Endothelial cell of umbilical vein (primary cell): ENCODE measurements at places on chromosomes 7 and 10. TPM values are rescaled to one million over a fixed set of nuclear protein-coding genes. Genes with fewer than 3 reads are reported as not detected.

DNA sequence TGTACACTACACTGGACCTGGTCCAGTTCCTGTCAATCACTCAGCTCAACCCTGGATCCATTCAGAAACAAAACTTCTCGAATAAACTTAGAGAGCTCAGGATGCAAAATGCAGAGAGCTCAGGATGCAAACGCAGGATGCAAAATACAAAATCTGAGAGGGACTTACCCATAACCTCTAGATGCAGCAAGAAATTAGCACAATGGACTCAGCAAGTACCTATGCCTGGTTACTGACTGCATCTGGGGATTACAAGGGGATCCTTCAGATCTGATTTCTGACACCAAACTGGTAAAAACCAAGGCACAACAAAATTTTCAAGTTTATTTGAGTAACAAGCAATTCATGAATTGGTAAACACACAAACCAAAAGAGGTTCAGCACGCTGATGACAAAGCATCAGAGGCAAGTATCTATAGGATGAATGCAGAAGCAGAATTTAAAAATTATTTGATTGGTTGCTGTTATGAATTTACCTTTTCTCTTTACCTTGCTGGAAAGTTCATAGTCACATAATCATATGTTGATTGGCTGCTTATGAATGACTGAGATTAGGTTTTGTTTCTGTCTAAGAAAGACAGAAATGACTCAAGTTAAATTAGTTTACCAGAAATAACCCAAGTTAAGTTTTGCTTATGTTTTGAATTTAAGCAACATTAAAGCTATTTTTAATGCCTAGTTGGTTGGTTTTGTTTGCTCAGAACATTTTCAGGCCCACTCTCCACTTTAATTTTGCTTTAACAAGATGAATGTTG lies 11.4 kb downstream of the GIMAP6 start:
- no peak for DNase-seq
- H3K4me3 ChIP-seq = no peak overlapping the region
- H3K36me3 ChIP-seq = no peaks in the 10 kb centered on the region
- H3K27ac ChIP-seq = no peak overlapping the region

- no peak for DNase-seq
- H3K4me1 ChIP-seq = no peaks in the 10 kb centered on the region
- H3K4me3 ChIP-seq = no peak overlapping the region
- H3K27me3 ChIP-seq = no peaks in the 10 kb centered on the region
These were observed 90.1 kb upstream of the ATP6V0A4 start for GRCh38 chr7:138887872-138888656.

Gene NANOS1
- polyA plus RNA-seq = 0.29 and 0.30 TPM in 2 replicates

GRCh38 chr7:143892527-143893300 lies 9.3 kb downstream of the TCAF1 start:
- no peak overlapping the region for H3K27ac ChIP-seq
- no peak overlapping the region for H3K4me3 ChIP-seq
- no peaks in the 10 kb centered on the region for H3K27me3 ChIP-seq

- H3K4me3 ChIP-seq = no peak overlapping the region
- DNase-seq = no peak
- H3K4me1 ChIP-seq = no peaks in the 10 kb centered on the region
These were observed 26.8 kb downstream of the GOLGA7B start for GRCh38 chr10:97876402-97876801.

DNA sequence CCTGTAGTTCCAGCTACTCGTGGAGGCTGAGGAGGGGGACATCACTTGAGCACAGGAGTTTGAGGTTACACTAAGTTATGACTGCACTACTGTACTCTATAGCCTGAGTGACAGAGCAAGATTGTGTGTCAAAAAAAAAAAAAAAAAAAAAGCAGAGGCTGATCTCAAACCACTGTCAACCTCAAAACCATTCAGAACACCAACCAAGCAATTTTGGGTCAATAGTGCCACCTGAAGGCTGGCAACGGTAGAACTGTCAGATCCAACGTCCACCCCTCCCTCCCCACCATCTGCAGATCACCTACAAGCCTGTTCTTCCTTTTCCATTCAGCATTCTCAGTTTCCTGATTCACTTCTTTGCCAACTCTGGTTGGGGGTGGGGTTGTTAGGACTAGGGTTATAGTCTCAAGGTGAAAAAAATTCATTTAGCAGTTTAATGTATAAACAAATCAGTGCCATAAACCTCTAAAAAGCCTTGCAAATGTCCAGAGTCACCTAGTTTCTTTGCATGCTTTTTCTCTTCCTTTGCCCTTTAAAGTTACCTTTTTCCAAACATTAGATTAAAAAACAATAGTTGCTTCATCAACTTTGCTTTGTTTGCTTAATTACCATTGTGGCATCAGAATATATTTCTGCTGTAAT lies 2.6 kb downstream of the MRPS33 start:
- H3K27me3 ChIP-seq = peaks cover 2% of the 10 kb centered on the region
- no peaks in the 10 kb centered on the region for H3K36me3 ChIP-seq
- DNase-seq = peak; percentile 73
- peaks cover 6% of the 10 kb centered on the region for H3K4me1 ChIP-seq

- no peaks in the 10 kb centered on the region for H3K27me3 ChIP-seq
- no peak for DNase-seq
- no peak overlapping the region for H3K27ac ChIP-seq
- peaks cover 21% of the 10 kb centered on the region for H3K4me1 ChIP-seq
- H3K4me3 ChIP-seq = no peak overlapping the region
These were observed 10.6 kb downstream of the VOPP1 start for GRCh38 chr7:55561690-55562089.

- peaks cover 7% of the 10 kb centered on the region for H3K27me3 ChIP-seq
- H3K4me1 ChIP-seq = no peaks in the 10 kb centered on the region
- no peak overlapping the region for H3K27ac ChIP-seq
- DNase-seq = no peak
These were observed 7.1 kb downstream of the ATOH7 start for GRCh38 chr10:68224810-68225209.

DNA sequence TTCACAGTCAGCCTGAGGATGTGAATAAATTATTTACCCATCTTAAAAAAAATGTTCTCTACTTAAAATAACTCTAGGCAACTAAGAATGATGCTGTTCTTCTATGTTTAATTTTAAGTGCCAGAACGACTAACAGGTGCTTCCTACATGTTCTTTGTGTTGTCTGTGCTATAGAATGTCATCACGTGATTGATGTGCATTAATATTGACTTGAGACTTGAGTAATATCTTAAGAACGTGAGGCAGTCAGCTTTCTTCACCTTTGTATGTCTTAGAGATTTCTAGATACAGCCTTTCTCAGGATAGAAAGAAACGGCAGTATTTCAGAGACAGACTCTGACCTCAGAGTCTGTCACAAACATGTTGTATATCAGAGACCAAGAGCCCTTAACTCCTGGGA lies 274.6 kb downstream of the KCND2 start:
- H3K27me3 ChIP-seq = peaks cover 1% of the 10 kb centered on the region
- no peaks in the 10 kb centered on the region for H3K4me1 ChIP-seq
- no peak overlapping the region for H3K4me3 ChIP-seq
- no peak overlapping the region for H3K27ac ChIP-seq

DNA sequence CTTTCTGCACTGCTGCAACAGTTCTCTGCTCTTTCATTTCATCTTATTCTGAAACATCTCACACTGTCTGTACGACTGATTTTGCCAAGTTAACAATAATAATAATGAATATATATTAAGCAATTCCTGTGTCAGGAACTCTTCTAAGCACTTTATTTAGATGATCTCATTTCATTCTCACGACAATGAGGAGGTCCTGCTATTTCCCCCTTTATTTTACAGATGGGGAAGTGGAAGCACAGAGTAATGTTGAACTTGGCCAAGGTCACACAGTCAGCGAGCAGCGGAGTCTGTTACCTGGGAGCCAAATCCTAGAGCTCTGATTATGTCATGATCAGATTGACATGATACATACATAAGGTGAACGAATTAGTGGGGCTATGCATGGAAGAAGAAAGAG lies 5.8 kb downstream of the MRC1 start:
- no peak overlapping the region for H3K27ac ChIP-seq
- H3K36me3 ChIP-seq = no peaks in the 10 kb centered on the region
- no peak overlapping the region for H3K4me3 ChIP-seq
- H3K27me3 ChIP-seq = no peaks in the 10 kb centered on the region
- DNase-seq = no peak

DNA sequence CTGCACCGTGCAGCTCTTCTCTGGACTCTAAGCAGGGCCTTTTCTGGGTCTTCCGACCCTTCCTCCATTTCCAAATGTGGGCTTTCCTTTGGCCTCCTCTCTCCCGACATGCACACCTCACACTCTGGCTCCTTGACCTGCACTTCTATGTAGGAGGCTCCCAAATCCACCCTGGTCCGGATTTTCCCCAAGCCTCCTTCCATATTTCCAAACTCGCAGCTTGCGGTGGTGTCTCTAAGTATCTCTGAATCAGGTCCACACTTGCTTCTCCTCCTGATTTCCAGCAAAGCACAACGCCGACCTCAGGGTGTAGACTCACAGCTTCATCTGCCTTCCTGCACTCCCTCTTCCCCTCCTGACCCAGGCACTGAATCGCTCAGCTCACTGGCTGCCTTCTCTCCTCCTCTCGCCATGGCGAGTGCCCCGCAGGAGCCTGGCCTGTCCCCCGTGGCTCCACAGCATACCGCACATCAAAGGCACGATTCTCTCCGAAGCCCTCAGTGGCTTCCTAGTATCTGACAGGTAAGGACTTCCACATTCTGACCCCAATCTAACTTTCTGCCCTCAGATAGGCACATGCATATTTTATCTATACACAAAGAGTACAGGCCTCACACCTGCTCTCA lies 27.8 kb downstream of the DIP2C start:
- H3K4me3 ChIP-seq = no peak overlapping the region
- H3K27me3 ChIP-seq = no peaks in the 10 kb centered on the region
- H3K36me3 ChIP-seq = no peaks in the 10 kb centered on the region
- DNase-seq = no peak
- H3K4me1 ChIP-seq = peaks cover 10% of the 10 kb centered on the region
- H3K27ac ChIP-seq = no peak overlapping the region

Gene GARIN1A
- polyA plus RNA-seq = 0.53 and 0.65 TPM in 2 replicates

Gene FGFR2
- 0.06 TPM in 1 of 2 replicates, not detected in the other for polyA plus RNA-seq

- H3K27me3 ChIP-seq = no peaks in the 10 kb centered on the region
- no peak overlapping the region for H3K27ac ChIP-seq
- no peaks in the 10 kb centered on the region for H3K4me1 ChIP-seq
- no peaks in the 10 kb centered on the region for H3K36me3 ChIP-seq
- DNase-seq = no peak
These were observed 34.3 kb downstream of the NPY start for GRCh38 chr7:24318326-24318725.

Gene PLXDC2
- polyA plus RNA-seq = 0.32 and 0.35 TPM in 2 replicates

- H3K4me3 ChIP-seq = no peak overlapping the region
- no peaks in the 10 kb centered on the region for H3K27me3 ChIP-seq
- peaks cover 9% of the 10 kb centered on the region for H3K36me3 ChIP-seq
- DNase-seq = no peak
These were observed 46.6 kb downstream of the CLEC2L start for GRCh38 chr7:139570119-139570518.

Gene NRCAM
- polyA plus RNA-seq = 21.9 and 26.0 TPM in 2 replicates

GRCh38 chr10:68869623-68870022 lies 31.5 kb upstream of the DDX50 start:
- no peak overlapping the region for H3K4me3 ChIP-seq
- DNase-seq = no peak
- H3K27me3 ChIP-seq = peaks cover 6% of the 10 kb centered on the region
- no peaks in the 10 kb centered on the region for H3K4me1 ChIP-seq

DNA sequence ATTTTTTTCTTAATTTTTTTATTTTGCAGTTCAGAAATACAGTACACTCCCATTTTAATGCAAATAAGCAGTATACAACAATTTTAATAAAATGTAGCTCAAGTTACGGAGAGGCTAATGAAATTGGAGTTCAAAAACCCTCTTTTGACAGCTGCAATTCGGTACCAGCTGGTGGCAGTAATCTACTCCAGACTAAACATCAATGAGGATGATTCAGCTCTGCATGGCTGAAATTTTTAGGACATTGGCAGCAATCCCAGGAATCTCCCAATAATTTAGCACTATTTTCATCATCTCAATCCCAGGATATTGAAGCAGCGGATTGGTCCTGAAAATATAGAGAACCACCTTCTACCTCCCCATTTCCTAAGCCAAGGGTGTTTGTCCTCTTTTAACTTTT lies 278.8 kb downstream of the CACNA2D1 start:
- no peaks in the 10 kb centered on the region for H3K27me3 ChIP-seq
- DNase-seq = peak; percentile 28
- no peaks in the 10 kb centered on the region for H3K36me3 ChIP-seq

DNA sequence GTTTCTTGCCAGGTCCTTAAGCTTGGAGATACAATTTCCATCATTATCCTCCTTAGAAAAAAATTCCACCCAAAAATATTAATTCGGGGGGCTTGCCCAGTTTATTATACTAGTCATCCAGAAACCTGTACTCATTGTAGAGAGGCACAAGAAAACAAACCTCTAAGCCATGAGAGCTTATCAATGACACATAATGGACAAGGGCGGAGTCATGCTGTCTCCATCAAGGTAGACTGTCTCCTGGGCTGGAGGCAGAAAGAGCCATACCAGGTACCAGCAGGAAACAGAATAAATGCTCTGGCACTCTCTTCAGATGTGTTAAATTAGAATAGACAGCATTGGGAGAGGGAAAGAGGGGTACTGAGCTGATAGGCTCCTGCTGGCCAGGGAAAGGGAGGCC lies 69.8 kb upstream of the GSDME start:
- no peak for DNase-seq
- no peaks in the 10 kb centered on the region for H3K27me3 ChIP-seq
- no peaks in the 10 kb centered on the region for H3K36me3 ChIP-seq
- H3K4me1 ChIP-seq = peaks cover 26% of the 10 kb centered on the region
- H3K4me3 ChIP-seq = no peak overlapping the region

DNA sequence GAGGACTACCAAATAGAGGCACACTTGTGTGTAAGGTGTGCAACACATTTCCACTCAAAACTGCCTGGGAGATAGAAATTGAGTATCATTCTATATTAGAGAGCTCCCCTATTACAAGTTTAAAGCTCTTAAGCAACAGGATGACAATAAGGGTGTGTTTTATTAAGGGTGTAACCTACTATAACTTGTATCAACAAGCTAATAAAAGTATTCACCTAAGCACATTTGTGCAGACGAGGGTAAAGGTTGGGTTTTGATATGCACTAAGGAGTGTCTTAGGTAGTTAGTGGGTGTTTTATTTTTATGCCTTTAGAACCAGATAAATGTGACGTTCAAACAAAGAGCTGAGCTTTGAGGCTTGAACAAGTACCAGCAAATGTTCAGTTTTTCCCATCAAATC lies 2.8 kb upstream of the FAM53B start:
- no peaks in the 10 kb centered on the region for H3K36me3 ChIP-seq
- no peak for DNase-seq
- H3K27ac ChIP-seq = no peak overlapping the region
- H3K4me1 ChIP-seq = peaks cover 15% of the 10 kb centered on the region
- H3K4me3 ChIP-seq = no peak overlapping the region

GRCh38 chr10:76984559-76985443 lies 652.8 kb downstream of the KCNMA1 start:
- no peaks in the 10 kb centered on the region for H3K27me3 ChIP-seq
- H3K27ac ChIP-seq = no peak overlapping the region
- H3K4me1 ChIP-seq = no peaks in the 10 kb centered on the region

GRCh38 chr7:155496267-155497005 lies 38.5 kb downstream of the EN2 start:
- H3K4me3 ChIP-seq = no peak overlapping the region
- no peak for DNase-seq
- H3K27ac ChIP-seq = no peak overlapping the region
